ENCODE measurements at places on chromosomes 7 and 10.

GRCh38 chr7:70481570-70482123, 650.3 kb upstream of the GALNT17 start:
- DNase-seq = no peak

DNA sequence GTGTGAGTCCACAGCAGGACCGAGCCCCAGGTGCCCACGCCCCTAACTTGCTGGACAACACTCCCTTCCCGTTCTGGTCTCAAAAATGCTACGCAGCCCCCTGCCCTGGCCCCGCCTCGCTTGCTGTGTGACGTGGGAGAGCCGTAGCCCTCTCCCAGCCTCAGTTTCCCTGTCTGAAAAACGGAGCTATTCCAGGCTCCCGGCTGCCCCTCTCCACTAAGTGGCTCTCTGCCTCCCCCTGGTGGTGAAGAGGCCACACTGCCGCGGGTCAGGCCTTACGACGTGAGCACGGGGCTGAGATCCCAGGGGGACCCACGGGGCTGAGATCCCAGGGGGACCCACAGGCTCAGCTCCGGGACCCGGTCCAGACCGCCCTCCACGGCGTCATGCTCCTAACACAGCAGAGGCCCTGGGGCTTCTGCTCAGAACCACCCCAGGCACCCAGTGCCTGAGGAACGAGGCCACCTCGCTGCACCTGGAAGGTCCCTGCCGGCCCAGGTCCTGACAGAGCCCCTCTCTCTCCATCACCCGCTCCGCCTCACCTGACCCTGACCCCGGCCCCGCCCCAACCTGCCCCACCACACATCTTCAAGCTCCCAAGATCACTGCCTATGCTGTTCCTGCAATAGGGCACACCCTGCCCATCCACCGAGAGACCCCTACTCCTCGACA, 26.7 kb downstream of the MICALL2 start:
- DNase-seq = peak; percentile 65

DNA sequence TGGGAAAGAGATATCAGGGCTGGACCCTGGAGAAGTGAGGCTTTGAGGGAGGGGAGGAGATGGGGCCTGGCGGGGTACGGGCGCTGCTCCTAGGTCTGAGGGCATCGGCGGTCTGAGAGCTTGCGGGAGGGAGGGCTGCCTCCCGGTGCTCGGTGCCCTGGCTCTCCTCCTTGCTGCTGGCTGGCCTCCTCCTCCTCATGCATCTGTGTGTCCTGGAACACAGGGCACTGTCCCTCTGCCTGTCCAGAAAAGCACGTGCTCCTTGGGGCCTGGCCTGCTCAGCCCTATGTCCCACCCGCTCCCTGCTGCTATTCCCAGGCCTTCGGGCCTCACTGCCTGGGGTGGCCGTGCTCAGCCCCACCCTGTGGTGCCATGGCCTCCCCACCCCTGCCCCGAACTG, 166.9 kb downstream of the RNF216 start:
- DNase-seq = no peak

GRCh38 chr7:46752881-46753366, 829.0 kb downstream of the TNS3 start:
- no peak for DNase-seq

GRCh38 chr10:36450380-36450779, 675.0 kb upstream of the ANKRD30A start:
- peak; percentile 89 for DNase-seq

- DNase-seq = no peak
These were observed 674 bp downstream of the MRPS24 start for GRCh38 chr7:43868681-43869005.

DNA sequence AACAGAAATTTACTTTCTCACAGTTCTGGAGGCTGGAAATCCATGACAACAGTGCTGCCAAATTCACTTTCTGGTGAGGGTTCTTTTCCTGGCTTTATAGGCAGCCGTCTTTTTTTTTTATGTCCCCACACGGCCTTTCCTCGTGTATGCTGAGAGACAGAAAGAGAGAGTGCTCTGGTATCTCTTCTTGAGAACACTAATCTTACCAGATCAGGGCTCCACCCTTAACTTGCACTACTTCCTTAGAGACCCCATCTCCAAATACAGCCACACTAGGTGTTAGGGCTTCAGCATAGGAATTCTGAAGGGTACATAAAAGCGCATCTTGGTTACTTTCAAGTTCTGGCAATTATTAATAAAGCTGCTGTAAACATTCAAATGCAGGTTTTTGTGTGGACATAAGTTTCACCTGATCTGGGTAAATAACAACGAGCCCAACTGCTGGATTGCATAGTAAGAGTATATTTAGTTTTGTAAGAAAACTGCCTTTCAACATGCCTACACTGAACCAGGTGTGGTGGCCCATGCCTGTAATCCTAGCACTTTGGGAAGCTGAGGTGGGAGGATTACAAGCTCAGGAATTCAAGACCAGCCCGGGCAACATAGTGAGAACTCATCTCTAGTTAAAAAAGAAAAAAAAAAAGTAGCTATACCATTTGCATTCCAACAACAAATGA, 8.2 kb upstream of the C1GALT1 start:
- no peak for DNase-seq

DNA sequence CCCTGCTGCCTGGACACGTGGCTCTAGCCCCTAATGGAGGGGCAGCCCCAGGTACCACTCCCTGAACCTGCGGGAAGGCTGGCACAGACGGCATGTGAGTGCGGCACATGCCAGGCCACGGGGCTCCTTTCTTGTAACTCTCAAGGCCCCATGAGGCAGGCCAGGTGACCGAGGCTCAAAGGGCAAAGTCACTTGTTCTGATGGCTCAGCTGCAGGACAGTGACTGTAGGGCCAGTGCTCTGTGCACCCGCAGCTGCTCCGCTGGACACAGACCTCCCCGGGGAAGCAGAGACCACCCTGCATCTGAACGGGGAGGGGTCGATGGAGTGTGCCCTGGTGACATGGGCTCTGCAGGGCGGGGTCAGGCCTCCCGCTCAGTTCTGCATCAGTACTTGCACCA, 55.3 kb downstream of the PTPRE start:
- DNase-seq = no peak

DNA sequence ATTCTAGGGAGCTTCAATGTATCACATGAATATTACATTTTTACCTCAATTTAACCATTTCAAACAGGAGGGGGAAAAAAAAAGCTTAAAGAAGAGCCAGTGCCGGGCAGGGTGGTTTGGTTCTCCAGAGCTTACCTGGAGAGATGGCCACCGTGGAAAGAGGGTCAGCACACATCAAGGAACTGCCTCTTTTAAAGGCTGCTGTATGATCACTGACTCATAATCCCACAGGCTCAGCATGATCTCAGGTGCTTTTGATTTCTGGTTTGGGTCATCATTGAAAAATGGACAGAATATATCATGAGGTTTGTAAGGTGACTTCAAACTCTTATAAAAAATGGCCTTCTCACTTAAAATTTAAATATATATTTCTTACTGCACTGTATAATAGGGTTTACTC, 67.5 kb upstream of the MDFIC start:
- no peak for DNase-seq

DNA sequence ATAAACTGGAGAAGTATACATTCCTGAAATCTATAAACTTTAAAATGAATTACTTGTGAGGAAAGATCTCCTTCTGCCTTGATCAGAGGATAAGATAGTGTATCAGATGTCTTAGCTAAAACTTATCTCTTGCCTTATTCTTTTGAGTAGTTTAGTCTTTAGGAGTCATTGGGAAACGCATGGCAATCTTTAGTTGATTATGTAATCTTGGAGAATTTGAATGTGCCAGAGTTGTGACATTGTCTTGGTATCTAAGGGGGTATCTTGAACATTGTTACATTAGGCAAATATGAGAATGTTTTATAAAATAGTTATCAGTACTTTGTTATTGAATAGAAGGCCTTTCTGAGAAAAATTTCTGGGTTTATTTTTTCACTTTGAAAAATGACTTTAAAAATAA, 61.6 kb upstream of the ADRA2A start:
- DNase-seq = no peak

- DNase-seq = no peak
These were observed 102.3 kb downstream of the SLC25A13 start for GRCh38 chr7:96219378-96220130.

- no peak for DNase-seq
These were observed 85.4 kb downstream of the PCLO start for GRCh38 chr7:83077328-83077727.
